ENCODE measurements at places on chromosomes 3 and 15.

DNA sequence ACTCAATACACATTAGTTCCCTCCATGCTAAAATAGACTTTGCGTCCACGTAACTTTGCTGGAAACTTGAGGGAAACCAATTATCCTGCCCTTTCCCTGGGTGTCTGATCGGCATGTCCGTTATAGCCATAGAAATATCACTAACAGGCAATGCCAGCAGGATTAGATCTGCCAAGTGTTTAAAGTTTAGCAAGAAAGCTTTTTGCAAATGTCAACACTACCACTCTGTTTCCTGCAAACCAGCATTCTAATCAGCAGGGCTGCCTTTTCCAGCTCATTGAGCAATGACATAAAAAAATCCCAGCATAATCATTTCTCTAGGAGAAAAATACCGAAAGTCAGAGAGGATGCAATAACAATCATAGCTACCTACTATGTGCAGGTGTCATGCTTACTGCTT lies 60.9 kb downstream of the NOX5 start:
- DNase-seq = no peak

DNA sequence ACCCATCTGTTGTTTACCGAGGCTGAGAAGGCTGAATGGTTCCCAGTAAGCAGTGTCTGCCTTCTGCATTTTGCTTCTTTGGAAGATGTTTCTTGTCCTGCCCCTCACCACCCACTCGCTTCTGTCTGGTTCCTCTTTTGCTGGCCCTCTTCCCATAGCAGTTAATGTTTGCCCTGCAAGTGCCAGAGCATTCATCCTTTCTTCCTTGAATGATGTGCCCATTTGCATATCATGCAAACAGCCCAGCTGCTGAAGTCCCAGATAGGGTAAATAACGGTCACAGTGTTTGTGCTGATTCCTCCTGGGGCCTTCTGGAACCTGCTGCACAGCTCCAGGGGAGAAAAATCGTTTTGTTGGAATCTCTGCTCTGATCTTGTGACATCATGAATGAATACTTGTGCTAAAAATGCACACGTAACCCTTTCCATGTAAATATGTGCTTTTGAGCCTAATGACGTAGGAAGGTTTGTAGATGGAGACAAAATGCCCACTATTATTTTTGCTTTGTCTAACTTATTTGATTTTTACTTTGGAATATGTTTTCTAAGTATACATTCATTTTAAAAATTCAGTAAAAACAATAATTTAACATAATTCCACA lies 381.0 kb downstream of the SOX2 start:
- DNase-seq = no peak

GRCh38 chr3:98545940-98546339 lies 14.2 kb downstream of the GPR15 start:
- no peak for DNase-seq

GRCh38 chr3:102038477-102039142 lies 189.3 kb downstream of the NFKBIZ start:
- no peak for DNase-seq

DNA sequence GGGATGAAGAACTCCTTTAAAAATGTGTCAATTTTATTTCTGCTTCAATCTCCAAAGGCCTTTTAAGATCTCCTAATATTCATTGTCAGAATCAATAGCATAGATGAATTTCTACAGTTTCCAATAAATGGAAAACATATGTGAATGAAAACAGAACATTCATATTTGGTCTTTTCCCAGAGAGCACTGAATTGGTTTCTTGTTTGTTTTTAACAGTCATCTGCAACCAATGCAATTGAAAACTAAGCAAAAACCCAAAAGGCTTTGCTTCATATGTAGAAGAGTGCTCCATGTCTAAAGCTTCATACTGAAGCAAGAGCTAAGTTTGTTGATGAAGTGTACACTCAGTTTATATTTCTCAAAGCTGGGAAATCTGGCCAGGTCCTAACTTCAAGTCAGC lies 426.5 kb upstream of the CDIN1 start:
- no peak for DNase-seq

GRCh38 chr3:50890688-50891344 lies 216.1 kb downstream of the DOCK3 start:
- no peak for DNase-seq

- no peak for DNase-seq
Measured at GRCh38 chr3:50170689-50171088, 15.6 kb downstream of the SEMA3F start.

DNA sequence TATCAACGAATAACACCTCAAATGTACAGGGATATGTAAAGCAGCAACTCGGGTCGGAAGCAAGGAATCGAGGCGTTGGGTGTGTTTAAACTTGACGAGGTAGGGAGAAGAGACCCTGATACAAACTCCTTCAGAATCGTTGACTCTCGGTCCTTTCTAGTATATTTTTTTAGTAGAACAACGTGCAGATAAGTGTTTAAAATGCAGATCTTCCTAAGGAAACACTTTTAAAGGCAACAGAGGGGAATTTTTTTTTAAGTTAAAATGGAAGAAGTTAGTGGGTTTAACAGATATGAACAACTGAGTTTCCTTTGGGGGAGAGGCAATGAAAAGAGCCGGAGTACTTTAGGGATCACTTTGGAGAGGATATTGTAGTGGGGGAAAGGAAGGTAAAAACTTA lies 1.1 kb upstream of the KPNA4 start:
- DNase-seq = no peak

- no peak for DNase-seq
Measured at GRCh38 chr3:49793486-49794085, 6.1 kb downstream of the CDHR4 start.

All from AG04449 (cell line).